Sigmoid colon (tissue), 7 donors: ENCODE measurements at places on chromosomes 13 and 19. TPM values are rescaled to one million over a fixed set of nuclear protein-coding genes. Genes with fewer than 3 reads are reported as not detected.

Gene C19orf81
- not detected for total RNA-seq

Gene PCDH17
- 5.0 TPM for total RNA-seq

Gene ADAMTSL5
- total RNA-seq, result 0.71 TPM

Gene TNFSF9
- total RNA-seq, result not detected

DNA sequence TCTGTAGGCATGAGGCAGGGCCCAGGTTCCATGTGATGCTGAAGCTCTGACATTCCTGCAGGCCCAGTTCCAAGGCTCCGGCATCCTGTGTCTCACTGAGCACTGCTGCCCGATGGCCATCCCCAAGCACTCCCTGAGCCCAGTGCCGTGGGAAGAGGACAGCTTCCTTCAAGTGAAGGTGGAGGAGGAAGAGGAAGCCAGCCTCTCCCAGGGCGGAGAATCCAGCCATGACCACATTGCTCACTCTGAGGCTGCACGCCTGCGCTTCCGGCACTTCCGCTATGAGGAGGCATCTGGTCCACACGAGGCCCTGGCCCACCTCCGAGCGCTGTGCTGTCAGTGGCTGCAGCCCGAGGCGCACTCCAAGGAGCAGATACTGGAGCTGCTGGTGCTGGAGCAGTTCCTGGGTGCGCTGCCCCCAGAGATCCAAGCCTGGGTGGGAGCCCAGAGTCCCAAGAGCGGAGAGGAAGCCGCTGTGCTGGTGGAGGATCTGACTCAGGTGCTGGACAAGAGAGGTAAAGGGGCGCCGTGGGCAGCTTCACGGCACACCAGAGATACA lies 8.0 kb downstream of the ZSCAN22 start:
- DNase-seq, result no peak

- no peak for DNase-seq
Observed at GRCh38 chr13:84609716-84610115, 727.4 kb upstream of the SLITRK1 start.

DNA sequence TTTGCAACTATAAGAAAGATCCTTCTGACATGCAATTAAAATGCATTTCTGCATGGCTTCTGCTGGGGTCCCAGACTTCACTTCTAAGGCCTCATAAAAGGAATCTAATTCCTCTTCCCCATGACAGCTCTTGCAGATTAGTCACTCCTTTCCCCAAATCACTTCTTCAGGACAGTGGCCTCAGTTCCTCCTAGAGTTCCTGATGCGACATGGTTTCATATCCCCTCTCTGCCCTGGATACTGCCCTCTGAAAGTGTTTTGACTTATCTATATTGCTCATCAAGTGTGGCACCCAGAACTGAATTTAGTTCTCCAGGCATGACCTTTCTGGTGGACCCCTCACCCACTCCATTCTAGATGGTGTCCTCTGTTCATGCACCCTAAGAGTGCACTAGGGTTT lies 238.1 kb downstream of the FOXO1 start:
- no peak for DNase-seq

DNA sequence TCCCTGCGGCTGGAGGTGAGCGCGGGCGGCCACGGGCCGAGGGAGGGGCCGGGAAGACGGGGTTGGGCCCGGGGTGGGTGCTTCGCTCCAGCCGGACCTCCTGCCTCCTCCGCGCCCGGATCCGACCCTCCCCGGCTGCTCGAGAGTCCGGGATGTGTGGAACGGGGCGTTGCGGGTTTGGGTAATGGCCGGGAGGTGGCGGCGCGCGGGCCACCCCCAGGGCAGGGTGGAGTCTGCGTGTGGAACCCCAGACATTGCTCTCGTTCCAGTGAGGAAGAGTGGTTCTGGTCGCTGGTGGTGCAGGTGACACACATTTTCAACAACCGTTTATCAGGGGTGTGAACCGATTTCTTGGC lies 38.8 kb downstream of the ARHGEF7 start:
- peak; percentile 75 for DNase-seq

GRCh38 chr13:50493683-50494082 lies 349.8 kb downstream of the DLEU7 start:
- no peak for DNase-seq

DNA sequence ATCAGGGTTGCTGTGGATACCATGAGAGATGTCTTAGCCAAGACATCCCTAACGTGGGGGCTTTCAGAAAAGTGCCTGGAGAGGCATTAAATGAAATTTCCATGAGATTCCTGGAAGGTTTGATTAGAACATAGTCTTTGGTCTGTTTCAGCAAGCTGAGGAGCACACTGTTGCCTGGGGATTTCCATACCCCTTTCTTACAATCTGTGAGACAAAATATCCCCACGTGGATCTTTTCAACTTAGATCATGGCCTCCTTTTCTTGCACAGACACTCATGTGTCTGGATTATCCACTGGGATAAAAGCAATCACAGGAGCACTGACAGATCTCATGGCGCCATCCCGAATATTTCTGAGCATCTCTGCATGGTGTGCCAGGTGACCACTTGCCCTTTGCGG lies 41.7 kb downstream of the GPR12 start:
- no peak for DNase-seq

DNA sequence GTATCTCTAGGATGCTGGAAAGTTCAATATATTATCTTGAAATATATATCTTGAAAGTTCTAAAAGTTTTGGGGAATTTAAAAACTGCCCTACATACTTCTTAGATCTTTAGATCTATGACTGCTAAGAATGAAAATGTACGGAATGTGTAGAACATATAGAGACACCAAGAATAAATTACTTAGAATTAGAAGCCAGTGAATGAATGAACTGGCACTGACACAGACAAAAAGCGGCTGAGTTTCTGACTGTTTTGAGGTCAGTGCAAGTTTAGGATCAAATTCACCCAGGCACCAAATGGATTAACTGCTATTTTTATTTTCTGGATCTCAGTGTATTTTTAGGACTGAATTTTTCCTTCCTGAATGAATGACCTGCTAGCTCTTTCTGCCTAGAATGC lies 411.2 kb downstream of the KCTD12 start:
- no peak for DNase-seq

- peak; percentile 78 for DNase-seq
Observed at GRCh38 chr13:110322126-110322827, 15.2 kb downstream of the COL4A2 start.

GRCh38 chr19:48737360-48737998 lies 2.9 kb downstream of the RASIP1 start:
- DNase-seq, result no peak

- peak; percentile 76 for DNase-seq
Observed at GRCh38 chr19:31214086-31214485, 135.2 kb downstream of the TSHZ3 start.

DNA sequence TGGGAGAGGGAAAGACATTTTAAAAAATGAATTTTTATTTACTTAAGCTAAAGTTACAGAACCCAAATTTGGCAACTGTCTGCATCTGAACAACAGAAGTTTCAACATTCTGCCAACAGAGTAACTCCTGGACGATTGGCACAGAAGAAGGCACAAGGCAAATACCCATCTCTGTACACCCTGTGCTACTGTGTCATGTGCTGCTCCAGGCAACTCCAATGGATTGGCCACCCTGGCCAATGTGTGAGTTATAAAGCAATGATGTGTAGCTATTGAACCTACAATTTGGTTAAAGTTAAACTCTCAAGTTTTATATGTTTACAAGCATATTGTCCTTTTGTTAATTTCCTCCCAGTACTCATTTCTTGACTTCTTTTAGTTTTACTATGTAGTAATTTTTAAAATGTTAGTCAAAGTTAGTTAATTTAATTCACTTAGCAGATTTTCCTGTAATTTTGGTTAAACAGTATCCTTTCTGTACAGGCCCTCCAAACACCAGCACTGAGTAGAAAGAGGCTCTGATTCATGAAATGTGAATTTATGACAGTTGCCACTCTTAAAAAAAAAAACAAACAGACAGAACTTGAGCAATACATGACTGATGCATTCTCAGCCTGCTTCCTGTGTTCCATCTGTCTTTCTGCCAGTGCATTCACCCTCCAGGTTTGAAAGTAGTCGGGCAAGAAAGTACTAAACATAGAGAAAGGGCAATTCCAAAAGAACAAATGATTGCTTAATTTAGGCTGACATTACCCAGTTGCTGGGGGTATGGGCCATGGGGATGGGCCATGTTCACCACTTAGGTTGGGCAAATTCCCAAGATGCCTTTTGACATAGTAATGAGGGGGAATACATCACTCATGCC lies 5.9 kb downstream of the STARD13 start:
- DNase-seq, result no peak

DNA sequence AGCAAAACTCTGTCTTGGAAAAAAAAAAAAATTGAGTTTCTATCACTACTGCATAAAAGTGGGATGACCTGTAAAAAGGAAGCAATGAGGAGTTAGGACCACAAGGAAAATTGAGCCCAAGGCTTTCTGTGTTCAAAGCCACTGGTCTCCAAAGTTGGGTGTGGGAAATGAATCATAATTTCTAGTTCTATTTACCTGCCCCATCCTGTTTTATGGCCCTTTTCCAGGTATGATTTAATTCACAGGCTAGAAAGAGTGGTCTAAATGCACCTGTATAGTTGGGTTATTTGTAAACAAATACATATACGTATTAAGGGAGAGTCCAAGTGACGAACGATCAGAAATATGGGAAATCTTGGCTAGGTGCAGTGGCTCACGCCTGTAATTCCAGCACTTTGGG lies 5.9 kb upstream of the DCAF15 start:
- DNase-seq, result no peak

- no peak for DNase-seq
Observed at GRCh38 chr13:46728777-46729176, 68.2 kb downstream of the ESD start.

DNA sequence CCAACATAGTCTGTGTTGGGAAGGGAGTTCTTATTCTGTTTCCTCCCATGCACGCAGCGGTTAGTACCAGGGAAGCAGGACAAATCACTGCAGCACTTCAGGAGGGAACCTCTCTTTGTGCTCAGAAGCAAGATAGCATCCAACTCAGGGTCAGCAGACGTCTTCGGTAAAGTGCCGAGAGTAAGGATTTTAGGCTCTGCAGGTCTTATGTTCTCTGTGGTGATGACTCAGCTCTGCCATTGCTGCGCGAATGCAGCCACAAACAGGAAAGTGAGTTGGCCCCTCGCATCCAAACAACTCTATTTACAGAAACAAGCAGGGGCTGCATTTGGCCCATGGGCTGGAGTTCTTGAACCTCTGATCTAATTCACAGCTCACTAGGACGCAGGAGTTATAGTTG lies 122.1 kb upstream of the SPATA13 start:
- no peak for DNase-seq

- DNase-seq, result no peak
Observed at GRCh38 chr13:28705461-28706083, 13.2 kb downstream of the SLC46A3 start.

DNA sequence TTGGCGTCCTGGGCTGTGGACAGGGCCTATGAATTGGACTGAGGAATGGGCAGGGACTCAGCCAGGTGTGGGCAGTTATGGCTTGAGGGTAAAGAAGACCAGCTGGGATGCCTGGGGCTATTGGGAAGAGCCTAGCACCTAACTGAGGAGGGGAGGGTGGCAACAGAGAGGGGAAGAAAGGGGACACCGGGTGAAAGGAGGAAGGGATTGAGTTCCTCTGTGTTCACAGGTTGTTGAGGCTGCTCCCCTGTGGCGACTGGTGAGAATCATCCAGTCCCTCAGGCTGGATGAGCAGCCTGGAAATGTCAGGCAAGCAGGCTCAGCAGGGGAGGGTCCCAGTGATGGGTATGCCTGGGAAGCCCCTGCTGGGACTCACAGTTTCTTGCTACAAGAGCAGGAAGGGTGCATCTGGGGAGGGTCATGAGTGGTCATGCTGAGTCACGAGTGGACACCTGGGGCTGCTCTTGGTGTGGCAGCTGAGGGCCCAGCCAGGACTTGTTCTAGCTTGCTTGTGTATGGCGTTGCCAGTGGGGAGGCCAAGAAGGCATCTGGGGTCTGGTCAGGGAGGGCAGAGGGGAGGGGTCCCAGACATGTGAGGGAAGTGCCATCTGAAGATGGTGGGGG lies 1.4 kb downstream of the ZNF324 start:
- DNase-seq, result no peak

GRCh38 chr19:55015126-55015525 lies 22.9 kb downstream of the GP6 start:
- no peak for DNase-seq
